ENCODE measurements at places on chromosomes 7 and 10.

- DNase-seq, result no peak
Observed at GRCh38 chr10:129825221-129825620, 138.9 kb downstream of the EBF3 start.

- no peak for DNase-seq
Observed at GRCh38 chr7:158778471-158778870, 50.8 kb downstream of the ESYT2 start.

DNA sequence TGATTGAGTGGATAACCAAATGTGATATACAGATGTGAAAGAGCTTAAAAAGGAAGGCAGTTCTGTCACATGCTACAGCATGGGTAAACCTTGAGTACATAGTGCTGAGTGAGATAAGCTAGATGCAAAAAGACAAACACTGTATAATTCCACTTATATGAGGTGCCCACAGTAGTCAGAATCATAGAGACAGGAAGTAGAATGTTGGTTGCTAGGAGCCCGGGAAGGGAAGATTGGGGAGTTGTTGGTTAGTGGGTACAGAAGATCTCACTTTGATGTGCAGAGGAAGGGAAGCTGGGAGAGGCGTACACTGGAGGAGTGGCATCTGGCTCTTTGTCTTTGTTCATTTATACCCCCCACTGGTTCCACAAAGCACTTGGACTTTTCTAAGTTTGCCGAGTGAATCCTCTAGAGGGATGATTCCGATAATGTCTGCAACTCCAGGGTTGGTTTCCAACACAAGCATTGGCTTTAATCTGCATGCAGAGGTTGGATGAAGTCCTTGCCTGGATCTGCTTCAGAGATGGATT lies 39.5 kb downstream of the TSPAN14 start:
- DNase-seq, result no peak

DNA sequence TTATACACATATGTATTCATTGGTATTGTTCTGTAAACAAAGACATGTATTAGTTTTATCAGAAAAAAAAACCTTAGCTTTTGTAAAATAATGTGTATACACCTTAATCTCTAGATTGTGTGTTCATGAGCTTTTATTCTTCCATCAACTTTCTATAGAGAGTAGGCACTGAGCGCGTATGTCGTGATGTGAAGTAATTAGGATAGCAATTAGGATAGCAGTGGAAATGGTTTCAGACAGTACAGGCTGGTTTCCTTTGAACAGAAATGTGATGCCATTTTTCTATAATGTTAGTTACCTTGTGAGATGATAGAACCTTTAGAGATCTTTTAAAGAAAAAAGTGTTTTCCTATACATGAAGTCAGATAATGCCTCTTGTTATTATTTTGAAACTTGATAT lies 237.7 kb upstream of the LRRN3 start:
- no peak for DNase-seq

DNA sequence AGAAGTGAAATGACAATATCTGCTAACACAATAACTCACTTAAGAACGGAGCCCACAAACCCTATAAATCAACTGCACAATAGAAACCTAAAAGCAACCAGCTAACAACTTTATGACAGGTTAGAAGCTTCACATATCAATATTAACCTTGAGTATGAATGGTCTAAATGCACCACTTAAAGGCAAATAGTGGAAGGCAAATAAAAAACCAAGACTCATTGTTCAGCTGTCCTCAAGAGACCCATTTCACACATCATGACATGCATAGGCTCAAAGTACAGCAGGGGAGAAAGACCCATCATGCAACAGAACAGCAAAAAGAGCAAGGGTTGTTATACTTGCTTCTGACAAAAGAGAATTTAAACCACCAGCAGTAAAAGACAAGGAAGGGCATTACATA lies 46.8 kb downstream of the CDC14C start:
- no peak for DNase-seq

All from stimulated activated CD8-positive, alpha-beta memory T cell treated with anti-CD3 and anti-CD28 coated beads, Interleukin-15, amount 100 ng/mL, for 1 hour (primary cell).